Right ventricle myocardium superior (tissue), 1 donor: ENCODE measurements at places on chromosomes 3 and 15. TPM values are rescaled to one million over a fixed set of nuclear protein-coding genes. Genes with fewer than 3 reads are reported as not detected.

GRCh38 chr3:13715167-13715954, 164.5 kb downstream of the WNT7A start:
- DNase-seq = no peak

- DNase-seq = no peak
These were observed 14.2 kb downstream of the RAB8B start for GRCh38 chr15:63203451-63204090.

DNA sequence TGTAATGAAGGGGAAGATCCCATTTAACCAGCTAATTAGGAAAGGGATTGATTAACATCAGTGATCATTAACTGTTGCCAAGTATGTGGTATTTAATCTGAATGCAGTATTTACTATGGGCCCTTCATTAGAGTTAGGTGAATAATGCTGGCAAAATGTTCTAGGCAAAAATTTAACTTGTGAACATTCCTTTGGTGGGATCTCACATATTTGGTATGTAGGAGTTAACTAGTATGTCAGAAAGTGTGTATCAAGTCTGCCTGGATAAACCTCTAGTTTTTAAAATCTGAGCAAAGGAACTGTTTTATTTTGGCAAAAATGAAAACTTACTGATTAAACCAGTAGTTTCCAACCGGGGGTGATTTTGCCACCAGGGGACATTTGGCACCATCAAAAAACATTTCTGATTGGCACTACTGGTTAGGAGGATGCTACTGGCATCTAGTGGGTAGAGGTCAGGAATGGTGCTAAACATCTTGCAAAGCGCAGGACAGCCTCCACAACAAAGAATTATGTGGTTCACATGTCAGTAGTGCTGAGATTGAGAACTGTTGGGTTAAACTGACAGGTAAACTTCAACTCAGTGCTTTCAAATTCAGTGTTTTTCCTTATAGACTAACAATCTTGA, 22.5 kb downstream of the LRTM1 start:
- no peak for DNase-seq

- DNase-seq = no peak
These were observed 21.1 kb downstream of the GTF2E1 start for GRCh38 chr3:120763601-120764000.

VGLL3 gene
- total RNA-seq = 2.7 TPM
